NCI-H1092 (cell line): ENCODE measurements at places on chromosomes 1 and 21.

DNA sequence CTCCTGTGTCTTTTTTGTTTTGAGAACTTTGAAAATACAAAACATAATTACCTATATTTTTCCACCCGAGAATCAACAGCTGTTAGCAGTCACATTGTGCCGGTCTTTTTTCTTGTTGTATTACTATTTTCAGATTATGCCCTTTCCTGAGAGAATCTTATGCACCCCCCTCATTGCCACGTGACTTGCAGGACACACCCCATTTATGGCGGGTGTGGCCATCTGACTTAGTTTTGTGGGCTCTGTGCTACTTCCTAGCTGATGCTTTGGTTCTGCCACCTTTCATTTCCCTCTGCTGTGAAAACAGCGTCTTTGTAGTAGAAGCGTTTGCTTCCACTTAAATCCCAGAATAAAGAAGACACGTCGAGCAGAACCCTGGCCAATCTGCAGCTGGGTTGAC lies 82.8 kb upstream of the SOX13 start:
- DNase-seq, result no peak

GRCh38 chr1:230189824-230190223 lies 122.8 kb downstream of the GALNT2 start:
- DNase-seq, result no peak

GRCh38 chr1:202858331-202858730 lies 30.6 kb downstream of the RABIF start:
- DNase-seq, result no peak

DNA sequence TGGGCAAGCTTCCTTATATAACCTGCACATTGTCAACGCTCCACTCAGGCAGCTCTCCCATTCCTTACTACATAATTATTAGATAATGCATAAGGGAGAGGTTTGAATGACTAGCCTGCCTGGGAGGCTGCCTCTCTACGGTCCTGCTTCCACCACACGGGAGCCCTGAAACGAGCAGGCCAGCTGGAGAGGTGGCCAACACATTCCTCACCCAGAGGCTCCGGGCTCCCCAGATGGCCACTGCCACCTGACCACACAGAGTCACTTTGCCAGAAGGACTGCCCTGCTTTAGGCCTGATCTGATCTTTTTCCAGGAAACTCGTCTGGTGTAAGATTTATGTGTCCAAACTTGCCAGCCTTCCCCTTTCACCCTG lies 27.9 kb downstream of the HIVEP3 start:
- DNase-seq, result no peak

GRCh38 chr1:198072177-198072576 lies 84.6 kb upstream of the NEK7 start:
- no peak for DNase-seq

DNA sequence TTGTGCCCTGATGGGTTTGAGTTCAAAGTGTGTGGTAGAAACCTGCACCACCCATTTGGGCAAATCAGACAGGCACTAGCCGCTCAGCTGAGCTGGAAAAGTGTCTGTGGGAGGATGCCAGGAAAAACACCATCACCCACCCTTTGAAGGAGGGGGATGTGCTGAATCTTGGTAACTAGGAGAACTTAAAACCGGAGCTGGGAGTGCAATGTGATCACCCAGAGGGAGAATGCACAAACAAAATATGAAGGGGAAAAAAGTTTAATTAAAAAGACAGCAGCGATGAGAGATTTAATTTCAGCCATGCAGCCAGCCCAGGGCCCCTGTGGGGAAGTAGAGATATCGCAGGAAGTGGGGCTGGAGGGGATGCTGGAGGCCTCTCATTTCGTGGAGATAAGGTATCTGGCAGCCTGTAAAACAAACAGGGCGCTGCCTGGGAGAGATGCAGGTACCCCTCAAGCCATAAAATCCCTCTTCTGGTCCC lies 86.8 kb upstream of the BCAR3 start:
- no peak for DNase-seq
